ENCODE measurements at places on chromosomes 7 and 10.

GRCh38 chr10:107059872-107060271, 104.6 kb downstream of the SORCS1 start:
- no peak for DNase-seq

- DNase-seq, result no peak
These were observed 23.8 kb downstream of the TMEM196 start for GRCh38 chr7:19749658-19750057.

GRCh38 chr7:123746055-123746454, 2.7 kb downstream of the WASL start:
- DNase-seq, result no peak

DNA sequence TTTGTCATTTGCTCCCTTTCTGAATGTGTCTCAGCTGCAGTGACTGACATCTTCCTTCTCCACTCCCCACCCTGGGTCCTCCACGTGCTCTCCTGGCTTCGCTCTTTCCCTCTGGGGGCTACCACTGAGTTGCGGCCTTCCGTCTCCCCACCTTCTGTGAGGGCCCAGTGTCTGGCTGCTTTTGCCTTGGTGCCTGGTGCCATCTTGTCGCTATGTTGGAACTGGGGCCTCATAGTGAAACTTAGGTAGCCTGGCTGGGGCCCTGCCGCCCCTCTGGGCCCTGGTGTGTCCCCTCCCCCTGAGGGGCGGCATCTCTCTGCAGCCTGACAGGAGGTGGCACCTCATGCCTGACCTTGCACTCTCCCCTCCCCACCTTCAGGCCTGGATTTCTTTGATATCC, 144.1 kb downstream of the ANLN start:
- no peak for DNase-seq

DNA sequence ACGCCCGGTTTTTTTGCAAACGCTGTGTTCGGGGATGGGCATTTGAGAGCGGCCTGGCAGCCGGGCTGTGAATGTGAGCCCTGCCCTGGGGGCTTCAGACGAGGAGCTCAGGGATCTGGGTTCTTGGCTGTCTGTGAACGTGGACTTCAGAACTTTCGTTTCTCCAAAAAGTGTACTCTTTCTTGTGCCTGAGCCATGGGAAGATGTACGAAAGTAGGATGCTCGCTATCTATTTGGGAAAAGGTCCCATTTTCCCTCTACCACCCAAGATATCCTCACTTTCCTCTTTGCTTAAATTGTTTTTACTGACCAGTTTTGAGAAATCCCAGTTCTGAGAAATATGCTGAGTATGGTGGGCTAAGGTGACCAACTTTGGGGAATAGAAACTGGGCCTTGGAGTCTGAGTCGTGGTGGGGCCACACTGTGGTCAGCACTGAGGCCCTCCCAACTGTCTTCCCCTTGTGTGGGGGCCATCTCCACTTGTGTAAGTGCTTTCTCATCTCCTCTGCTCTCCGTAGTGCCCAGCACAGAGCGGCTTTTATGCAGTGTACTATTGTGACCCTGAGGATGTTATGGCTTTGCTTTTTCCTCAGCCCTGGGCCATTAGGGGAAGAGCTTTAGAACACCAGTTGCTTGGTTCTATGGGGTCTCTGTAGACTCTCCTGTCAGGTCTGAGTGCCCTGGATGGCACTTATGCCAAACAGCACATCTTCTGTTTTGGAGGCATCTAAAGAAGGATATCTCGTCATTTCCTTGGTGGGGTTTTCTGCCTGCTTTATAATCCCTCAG, 918 bp downstream of the DBNL start:
- DNase-seq, result no peak

- DNase-seq, result no peak
These were observed 22.6 kb downstream of the PODXL start for GRCh38 chr7:131533566-131534561.

GRCh38 chr7:70353330-70353945, 755.2 kb downstream of the AUTS2 start:
- DNase-seq, result no peak
